ENCODE measurements at places on chromosomes 16 and 17. TPM values are rescaled to one million over a fixed set of nuclear protein-coding genes. Genes with fewer than 3 reads are reported as not detected.

Gene RHBDL3
- total RNA-seq: not detected

DNA sequence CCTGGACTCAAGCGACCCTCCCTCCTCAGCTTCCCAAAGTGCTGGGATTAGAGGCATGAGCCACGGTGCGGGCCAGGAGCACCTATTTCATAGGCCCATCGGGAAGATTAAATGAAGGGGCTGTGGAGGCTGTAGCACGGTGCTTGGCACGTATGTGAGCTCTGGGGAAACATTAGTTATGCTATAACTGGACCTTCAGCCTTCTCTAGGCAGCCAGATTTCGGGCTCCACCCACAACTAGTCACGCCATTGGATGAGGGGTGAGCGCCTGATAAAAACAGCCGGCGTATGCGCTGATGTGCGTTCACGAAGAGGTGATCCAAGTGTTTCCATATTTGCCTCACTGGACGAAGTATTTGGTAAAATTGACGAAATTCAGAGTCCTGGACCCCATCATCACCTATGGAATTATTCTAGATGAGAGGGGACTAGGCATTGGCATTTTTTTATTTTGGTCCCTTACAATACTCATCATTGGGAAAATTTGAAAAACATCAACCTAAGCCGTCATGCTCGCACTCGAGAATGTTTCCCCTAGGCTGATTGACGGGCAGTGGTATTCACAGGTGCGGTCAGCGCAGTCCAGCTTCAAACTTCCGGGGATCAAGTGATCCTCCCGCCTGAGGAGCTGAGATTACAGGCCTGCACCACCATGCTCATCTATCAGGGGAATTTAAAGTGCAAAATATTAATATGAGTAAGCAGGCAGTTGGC is 1.8 kb upstream of the ANKRD11 start:
- H3K36me3 ChIP-seq: 0 out of 2 replicates have a peak, but pooled peaks cover 5% of the 10 kb centered on the region
- peak overlapping the region; percentile 81 for H3K4me3 ChIP-seq
- no peaks in the 10 kb centered on the region for H3K27me3 ChIP-seq
- H3K4me1 ChIP-seq: peaks cover 21% of the 10 kb centered on the region
- DNase-seq: no peak

Gene CCL8
- total RNA-seq: not detected

DNA sequence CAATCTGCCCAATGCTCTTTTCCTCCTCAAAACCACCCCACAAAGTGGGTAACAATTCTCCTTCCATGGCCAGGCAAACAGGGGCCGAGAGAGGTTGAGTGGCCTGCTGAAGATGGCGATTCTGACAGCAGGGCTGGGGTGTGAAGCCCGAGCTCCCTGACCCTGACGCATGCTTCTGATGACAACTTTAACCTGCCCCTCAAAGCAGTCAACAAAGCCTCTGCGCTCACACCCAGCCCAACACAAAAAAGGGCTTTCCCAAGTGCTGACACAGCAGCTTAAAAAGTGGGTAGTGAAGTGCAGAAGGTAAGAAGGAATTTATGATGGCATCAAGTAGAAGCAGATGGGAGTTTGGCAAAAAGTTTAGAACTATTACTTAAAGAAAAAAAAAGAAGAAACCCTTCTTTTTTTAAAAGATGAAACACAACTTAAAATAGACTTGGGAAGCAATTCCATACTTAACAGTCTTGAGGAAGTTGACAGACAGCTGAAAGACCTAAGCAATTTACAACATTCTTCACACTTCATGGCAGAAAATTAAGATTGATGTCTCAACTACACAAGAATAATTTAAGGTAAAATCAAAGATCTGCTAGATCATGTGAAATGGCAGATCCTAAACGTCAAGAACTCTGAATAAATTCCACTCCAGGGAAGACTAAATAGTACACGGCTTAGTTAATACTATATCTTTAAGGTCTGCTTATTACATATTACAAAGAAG is 133.9 kb downstream of the PARN start:
- no peak overlapping the region for H3K4me3 ChIP-seq
- H3K4me1 ChIP-seq: peaks cover 28% of the 10 kb centered on the region
- no peak for DNase-seq
- H3K36me3 ChIP-seq: no peaks in the 10 kb centered on the region

DNA sequence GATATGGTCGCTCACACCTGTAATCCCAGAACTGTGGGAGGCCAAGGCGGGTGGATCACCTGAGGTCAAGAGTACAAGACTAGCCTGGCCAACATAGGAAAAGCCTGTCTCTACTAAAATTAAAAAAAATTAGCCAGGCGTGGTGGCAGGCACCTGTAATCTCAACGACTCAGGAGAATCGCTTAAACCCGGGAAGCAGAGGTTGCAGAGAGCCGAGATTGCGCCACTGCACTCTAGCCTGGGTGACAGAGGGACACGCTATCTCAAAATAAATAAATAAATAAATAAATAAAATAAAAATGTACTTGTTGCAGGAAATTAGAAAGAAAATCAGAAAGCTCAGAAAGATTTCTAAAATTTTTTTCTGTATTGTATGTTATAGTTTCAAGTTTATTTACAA is 113.9 kb downstream of the LITAF start:
- H3K4me3 ChIP-seq: no peak overlapping the region
- no peaks in the 10 kb centered on the region for H3K4me1 ChIP-seq
- no peaks in the 10 kb centered on the region for H3K27me3 ChIP-seq

- no peak for DNase-seq
- no peaks in the 10 kb centered on the region for H3K27me3 ChIP-seq
- no peak overlapping the region for H3K4me3 ChIP-seq
- no peaks in the 10 kb centered on the region for H3K36me3 ChIP-seq
- H3K4me1 ChIP-seq: no peaks in the 10 kb centered on the region
These were observed 437.1 kb upstream of the PMFBP1 start for GRCh38 chr16:72609066-72609465.

DNA sequence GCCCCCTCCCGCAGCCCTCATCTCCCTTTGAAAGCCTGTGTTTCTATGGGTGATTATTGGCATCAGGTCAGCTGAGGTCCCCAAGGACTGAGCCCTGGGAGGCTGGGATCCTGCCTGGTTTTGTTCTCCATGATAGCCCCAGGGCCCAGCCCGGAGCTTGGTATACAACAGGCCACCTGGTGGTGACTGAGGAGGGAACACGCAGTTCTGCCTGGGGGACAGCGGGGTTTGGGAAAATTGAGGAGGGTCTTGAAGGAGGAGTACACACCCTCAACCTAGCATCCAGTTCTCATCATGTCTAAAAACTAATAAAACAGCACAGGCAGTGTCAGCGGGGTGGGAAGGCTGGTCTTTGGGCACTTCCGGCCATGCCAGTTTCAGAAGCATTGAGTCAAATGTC is 335.1 kb downstream of the CPPED1 start:
- no peak overlapping the region for H3K4me3 ChIP-seq
- no peaks in the 10 kb centered on the region for H3K27me3 ChIP-seq
- no peaks in the 10 kb centered on the region for H3K4me1 ChIP-seq
- H3K27ac ChIP-seq: no peak overlapping the region

DNA sequence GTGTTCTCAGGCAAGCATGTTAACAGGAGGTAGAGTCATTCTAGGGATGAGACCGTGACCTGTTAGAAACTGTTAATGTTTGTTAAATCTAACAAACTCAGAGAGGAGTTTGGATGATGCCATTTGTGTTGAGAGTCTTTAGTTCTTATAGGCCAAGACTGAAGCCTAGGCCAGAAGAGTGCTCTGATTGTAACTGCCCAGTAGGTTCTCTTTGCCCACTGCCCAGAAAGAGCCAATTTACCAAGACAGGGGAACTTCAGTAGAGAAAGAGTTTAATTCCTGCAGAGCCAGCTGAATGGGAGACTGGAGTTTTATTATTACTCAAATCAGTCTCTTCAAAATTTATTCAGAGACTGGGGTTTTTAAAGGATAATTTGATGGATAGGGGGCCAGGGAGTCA is 42.5 kb downstream of the ARHGAP44 start:
- H3K27ac ChIP-seq: no peak overlapping the region
- no peak overlapping the region for H3K4me3 ChIP-seq
- no peaks in the 10 kb centered on the region for H3K36me3 ChIP-seq

GRCh38 chr17:44095647-44096496 is 25.3 kb downstream of the G6PC3 start:
- H3K27ac ChIP-seq: peak overlapping the region; percentile 57
- H3K36me3 ChIP-seq: no peaks in the 10 kb centered on the region
- H3K4me1 ChIP-seq: peaks cover 14% of the 10 kb centered on the region
- H3K4me3 ChIP-seq: peak overlapping the region; percentile 17
- no peaks in the 10 kb centered on the region for H3K27me3 ChIP-seq
- DNase-seq: peak; percentile 65

DNA sequence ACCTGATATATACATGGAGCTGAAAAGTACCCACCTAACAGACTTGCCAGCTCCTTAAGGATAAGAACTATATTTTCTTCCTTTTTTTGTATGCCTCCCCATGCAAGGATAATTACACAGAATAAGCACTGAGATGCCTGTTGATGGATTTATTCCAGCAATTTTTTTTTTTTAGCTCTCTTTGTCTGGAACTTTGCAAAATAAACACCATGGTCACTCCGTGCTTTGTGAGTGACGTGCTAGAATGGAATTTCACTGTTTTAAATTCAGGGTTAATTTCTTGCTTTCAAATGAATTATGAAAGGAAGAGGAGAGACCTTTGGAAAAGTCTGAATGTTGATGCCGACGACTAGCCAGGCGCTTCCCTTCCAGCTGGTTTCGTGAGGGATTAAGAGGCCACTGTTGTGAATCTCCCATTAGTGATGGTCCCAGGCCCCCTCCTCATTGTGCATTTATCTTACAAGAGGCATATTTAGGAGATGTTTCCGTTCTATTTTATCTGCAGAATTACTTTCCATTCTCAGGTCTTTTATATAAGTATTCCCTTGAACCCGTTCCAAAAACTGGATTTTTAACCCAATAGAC is 529.1 kb downstream of the WWOX start:
- H3K27me3 ChIP-seq: no peaks in the 10 kb centered on the region
- no peak for DNase-seq
- no peak overlapping the region for H3K4me3 ChIP-seq
- no peaks in the 10 kb centered on the region for H3K4me1 ChIP-seq
- H3K36me3 ChIP-seq: no peaks in the 10 kb centered on the region

GRCh38 chr17:39197380-39198185 is at the start of gene CACNB1:
CACNB1 (minus strand) TSS chr17:39197669; CDS start chr17:39197495, 174 bp downstream.
- H3K4me1 ChIP-seq: peaks cover 21% of the 10 kb centered on the region
- H3K4me3 ChIP-seq: peak within 1 kb of the TSS; percentile 75
- H3K27ac ChIP-seq: no peak within 1 kb of the TSS
- peak; percentile 58 for DNase-seq
- peaks cover 16% of the 10 kb centered on the region for H3K36me3 ChIP-seq

- H3K36me3 ChIP-seq: no peaks in the 10 kb centered on the region
- 0 out of 2 replicates have a peak overlapping the region, but pooled peaks have one; percentile 17 for H3K27ac ChIP-seq
- DNase-seq: peak; percentile 64
- H3K4me3 ChIP-seq: no peak overlapping the region
These were observed 18.5 kb upstream of the SCNN1B start for GRCh38 chr16:23283571-23283970.

DNA sequence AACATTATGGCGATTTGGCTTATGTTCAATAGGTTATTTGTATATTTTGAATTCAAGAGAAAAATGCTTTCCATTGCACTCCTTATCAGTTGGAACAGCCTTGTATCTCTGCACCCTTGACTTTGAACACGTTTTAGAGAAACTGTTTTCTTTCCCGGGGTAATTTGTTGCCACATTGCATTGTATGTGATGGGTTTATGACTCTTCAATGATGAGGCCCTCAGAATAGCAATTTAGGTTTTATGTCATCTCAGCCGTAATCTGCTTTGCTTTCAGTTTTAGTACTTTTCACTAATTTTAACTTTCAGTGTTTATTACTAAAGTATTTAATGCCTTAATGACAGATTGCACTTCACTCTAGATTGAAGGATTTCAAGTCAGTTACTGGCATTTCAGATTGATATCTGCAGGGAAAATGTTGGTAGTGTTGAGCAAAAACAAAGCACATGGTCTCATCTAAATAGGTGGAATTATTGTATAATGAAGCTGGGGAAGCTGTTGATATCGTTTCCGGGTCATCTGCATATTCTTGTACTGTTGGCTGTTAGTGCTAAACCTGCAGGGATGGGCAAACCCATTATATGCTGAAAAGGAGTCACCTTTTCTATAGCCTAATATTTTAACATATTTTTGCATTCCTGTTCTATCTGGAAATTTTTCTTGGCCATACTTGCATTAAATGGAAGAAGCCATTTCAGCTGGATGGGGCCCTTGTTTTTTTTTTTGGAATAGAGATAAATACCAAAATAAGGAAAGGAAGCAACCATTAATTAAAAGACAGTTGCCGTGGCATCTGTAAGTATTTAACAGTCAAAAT is 2.0 kb downstream of the LUC7L3 start:
- no peaks in the 10 kb centered on the region for H3K27me3 ChIP-seq
- no peak overlapping the region for H3K27ac ChIP-seq
- peaks cover 6% of the 10 kb centered on the region for H3K36me3 ChIP-seq
- DNase-seq: no peak

Gene TBC1D3K
- not detected for total RNA-seq

GRCh38 chr17:2897605-2898004 is 101.4 kb downstream of the RAP1GAP2 start:
- H3K27ac ChIP-seq: no peak overlapping the region
- no peak for DNase-seq
- no peak overlapping the region for H3K4me3 ChIP-seq
- H3K27me3 ChIP-seq: no peaks in the 10 kb centered on the region

- DNase-seq: no peak
- no peaks in the 10 kb centered on the region for H3K36me3 ChIP-seq
- no peaks in the 10 kb centered on the region for H3K4me1 ChIP-seq
- no peak overlapping the region for H3K27ac ChIP-seq
- no peak overlapping the region for H3K4me3 ChIP-seq
These were observed 289.2 kb upstream of the SALL1 start for GRCh38 chr16:51440131-51440889.

GRCh38 chr16:54320697-54321340 is 34.2 kb upstream of the IRX3 start:
- H3K27ac ChIP-seq: no peak overlapping the region
- no peaks in the 10 kb centered on the region for H3K27me3 ChIP-seq
- no peaks in the 10 kb centered on the region for H3K36me3 ChIP-seq
- no peaks in the 10 kb centered on the region for H3K4me1 ChIP-seq
